Mesenchymal stem cell (in vitro differentiated cells and primary cell): ENCODE measurements at places on chromosomes 12 and 14.
A peak's percentile ranks its signal among the peaks of the same experiment; 100 is the strongest.

DNA sequence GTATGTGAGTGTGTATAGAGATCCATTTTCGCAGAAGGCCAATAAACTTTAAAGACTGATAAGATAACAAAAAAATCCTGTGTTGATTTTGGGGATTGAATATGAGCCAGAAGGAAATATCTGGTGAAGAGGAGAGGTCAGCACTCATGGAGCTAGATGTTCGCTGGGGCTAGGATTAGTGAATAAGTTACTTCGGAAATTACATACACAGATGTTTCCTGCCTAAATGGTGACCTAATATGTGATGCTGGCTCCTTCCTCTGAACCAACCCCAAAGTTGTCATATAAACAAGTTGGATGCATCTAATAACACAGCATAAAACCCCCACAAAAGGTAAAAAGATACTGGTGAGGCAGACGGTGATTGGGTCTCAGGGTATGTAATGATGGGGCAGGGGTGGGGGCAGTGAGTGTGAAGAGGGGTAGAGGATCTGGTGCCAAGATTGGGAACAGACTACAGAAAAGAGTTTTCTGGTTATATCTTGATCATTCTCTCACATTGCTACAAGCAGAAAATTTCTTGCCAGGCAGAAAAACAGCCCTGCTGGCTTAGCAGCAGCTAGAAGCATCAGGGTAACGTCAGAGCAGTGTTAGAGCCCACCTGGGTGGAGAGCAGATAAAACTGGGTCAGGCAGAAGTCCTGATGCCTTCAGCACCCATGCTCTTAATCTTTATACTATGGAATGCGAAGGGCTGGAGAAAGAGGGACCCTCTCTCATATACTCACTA is 140.4 kb upstream of the GZMB start:
- DNase-seq, result no peak

GRCh38 chr14:62409169-62409568 is 636.1 kb downstream of the KCNH5 start:
- peak; percentile 29 for DNase-seq

DNA sequence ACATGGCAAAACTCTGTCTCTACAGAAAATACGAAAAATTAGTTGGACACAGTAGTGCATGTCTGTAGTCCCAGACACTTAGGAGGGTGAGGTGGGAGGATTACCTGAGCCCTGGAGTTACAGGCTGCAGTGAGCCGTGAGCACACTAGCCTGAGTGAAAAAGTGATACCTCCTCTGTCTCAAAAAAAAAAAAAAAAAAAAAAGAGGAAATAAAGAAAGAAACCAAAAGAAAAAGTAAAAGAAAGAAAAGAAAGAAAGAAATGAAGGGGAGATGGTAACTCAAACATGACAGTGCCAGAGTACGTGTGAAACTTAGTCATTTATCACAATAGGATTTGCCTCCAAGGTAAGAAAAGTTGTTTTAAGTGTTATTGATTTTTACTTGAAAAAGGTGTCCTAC is 407.0 kb upstream of the MGAT4C start:
- DNase-seq, result no peak

DNA sequence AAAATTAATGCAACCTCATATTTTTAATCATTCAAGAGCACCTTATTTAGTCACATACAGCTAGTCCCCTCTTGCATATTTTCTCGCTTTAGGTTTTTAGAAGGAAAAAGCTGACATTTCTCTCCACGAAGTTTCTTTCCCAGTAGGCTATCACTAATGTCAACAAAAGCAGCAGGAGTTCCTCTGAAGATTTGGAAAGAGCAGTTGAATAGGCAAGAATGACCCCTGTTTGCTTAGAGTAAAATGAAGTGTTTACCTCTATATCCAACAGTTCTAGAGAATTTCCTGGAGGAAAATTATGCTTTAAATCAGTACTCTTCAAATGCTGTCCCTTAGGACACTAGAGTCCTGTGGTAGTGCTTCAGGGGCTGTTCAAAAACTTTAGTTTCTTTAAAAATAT is 188.1 kb upstream of the PRKD1 start:
- DNase-seq, result no peak

GRCh38 chr12:127761880-127762279 is 505.1 kb upstream of the TMEM132C start:
- DNase-seq, result no peak

DNA sequence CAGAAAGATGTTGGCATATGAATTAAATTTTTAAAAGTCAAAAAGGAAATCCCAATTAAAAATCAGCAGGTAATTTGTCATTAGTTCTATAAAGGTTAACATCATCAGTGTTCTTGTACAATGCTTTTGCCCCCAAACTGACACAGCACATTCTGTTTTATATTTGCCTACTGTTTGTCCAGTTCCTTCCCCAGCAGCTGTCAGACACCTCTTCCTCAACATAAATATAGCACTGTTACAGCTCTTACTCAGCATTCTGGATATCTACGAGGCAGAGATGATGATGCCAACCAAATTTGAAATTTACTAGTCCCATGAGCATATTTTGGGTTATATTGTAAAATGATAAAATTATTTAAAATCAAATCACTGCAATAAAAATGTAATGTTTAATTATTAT is 124.6 kb downstream of the SINHCAF start:
- DNase-seq, result no peak

DNA sequence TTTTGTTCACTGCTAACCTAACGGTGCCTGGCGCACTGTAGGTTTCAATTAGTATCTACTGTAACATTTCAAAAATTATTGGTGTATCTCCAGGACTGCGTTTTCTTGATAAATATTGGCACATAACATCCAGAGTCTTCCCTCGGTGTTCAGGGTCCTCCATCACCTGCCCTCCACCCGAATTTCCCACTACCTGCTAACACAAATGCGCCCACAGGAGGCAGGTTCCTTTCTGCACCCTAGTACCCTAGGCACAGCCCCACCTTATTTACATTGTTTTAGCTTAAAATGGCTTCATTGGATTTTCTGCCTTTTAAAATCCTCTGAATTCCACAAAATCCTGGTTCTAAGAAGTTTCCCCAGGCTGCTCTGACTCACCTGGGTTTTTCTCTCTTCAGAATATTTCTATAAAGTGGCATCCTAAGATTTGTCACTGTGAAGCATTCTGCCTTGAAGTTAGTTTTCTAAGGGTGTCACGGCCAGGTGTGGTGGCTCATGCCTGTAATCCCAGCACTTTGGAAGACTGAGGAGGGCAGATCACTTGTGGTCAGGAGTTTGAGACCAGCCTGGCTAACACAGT is 38.6 kb downstream of the CPM start:
- no peak for DNase-seq

DNA sequence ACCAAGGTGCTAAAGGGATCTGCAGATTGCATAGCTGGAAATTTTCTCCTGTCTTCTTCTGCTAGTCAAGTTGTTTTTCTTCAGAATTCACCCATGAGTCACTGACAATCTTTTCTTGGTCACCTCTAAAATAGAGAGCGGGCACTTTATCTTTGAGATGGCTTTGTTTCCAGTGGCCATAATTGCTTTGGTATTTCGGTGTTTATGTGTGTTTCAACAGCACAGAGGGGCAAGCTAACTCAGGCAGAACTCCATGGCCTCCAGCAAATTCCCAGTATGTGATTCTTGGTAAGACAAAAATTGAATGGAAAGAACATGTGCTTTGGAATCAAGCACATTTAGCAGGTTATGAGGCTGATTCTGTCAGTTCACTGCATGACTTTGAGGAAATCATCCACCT is 656.8 kb downstream of the VRK1 start:
- DNase-seq, result no peak

GRCh38 chr12:66438601-66439000 is 136.3 kb downstream of the HELB start:
- peak; percentile 65 for DNase-seq

DNA sequence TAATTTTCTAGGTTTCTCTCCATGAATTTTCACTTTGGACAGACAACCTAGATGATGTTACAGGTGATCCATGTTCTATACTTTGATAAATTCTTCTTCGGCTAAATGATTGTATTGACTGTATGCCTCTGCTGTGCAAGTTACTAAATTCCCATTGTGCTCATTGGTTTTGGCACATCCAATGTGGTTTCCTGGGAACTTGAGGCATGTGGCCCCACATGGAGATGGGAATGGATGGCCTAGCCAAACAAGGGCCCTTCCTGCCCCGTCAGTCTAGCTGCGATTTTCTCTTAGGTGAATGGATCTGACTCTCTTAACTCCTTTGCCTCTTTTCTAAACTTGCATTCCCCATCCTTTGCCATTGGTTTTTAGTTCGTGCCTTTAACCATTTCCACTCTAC is 186.2 kb downstream of the PELI2 start:
- no peak for DNase-seq

DNA sequence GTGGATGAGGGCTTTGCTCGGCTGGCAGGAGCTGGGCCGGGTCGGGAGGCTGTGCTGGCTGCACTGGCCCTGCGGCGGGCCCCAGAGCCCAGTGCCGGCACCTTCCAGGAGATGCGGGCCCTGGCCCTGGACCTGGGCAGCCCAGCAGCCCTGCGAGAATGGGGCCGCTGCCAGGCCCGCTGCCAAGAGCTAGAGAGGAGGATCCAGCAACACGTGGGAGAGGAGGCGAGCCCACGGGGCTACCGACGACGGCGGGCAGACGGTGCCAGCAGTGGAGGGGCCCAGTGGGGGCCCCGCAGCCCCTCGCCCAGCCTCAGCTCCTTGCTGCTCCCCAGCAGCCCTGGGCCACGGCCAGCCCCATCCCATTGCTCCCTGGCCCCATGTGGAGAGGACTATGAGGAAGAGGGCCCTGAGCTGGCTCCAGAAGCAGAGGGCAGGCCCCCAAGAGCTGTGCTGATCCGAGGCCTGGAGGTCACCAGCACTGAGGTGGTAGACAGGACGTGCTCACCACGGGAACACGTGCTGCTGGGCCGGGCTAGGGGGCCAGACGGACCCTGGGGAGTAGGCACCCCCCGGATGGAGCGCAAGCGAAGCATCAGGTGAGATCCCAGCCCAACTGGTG is 11.5 kb downstream of the ARHGEF40 start:
- DNase-seq, result no peak

DNA sequence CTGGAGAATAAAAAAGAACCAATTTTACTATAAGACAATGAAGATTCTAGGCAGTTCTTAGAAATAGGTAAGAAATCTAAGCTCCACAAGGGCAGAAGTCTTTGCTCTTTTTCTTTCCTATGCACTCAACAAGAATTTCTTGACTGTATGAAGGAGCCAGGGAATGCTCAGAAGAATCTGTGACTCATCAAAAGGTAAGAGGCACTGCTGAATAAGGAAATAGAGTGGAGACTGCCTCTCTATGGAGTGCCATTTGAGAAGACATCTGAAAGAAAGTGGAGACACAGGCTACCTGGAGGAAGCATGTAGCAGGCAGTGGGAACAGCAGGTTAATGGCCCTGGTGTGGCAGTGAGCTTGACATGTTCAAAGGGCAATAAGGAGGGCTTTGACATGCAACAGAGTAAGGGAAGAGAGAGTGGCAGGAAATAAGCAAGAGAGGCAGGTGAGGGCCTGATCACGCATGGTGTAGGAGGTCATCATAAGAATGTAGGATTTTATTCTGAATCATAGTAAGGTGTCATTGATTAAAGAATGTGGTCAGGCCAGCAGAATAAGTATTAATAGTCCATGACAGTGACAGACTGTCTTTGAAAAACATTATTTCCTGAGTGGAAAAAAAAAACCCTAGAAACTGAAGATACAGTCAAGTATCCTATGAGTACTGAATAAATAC is 446.7 kb upstream of the GARIN6 start:
- DNase-seq, result no peak

DNA sequence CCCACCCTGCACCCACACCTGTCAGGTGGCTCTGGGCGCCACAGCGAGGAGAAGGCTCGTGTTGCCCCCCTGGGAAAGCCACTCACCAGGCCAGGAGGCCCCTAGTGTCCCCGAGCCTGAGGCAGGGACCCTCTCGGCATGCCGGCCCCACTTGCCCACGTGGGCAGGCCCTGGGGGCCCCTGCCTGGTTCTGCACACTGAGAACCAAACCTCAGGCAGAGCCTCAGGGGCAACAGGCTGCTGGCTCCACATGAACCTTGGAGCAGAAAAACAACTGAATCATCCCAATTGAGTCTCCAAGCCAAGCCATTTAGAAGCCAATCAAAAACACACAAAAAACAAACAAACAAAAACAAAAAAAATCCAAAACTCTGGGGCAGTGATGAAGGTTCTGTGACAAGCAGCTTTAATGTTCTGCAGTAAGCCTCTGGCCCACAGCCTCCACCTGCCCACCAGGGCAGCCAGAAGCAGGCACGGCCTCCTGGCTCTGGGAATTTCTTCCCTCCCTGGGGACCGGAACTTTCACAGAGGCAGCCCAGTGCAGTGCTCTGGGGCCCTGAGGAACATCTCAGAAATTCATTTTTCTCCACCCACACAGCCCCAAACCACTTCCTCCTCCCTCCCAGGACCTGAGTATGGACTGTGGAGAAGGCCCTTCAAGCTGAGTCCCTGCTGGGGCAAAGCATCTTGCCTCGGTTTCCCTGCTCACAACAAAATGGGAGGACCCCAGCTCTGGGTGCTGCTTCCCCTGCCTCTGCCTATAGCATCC is 90.2 kb downstream of the CHGA start:
- no peak for DNase-seq

GRCh38 chr14:87896393-87897380 is 96.3 kb downstream of the GALC start:
- peak; percentile 63 for DNase-seq

DNA sequence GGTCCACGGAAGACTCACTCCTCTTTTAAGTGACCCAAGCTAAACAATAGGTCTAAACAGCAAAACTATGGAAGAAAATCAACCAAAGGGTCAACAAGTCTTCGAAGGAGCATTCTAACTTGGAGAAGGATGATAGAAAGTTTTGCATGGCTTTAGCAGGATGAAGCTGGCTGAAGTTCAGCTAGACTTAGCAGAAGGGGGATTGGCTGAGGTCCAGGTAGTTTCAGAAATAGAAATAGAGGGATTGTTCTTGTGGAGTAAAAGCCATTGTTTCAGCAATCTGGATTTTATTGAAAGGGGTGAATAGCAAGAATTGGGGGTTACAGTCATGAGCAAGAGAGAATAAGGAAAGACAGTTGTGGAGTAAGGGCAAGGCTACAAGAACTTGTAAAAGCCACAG is 84.7 kb upstream of the TSPAN8 start:
- DNase-seq, result no peak

DNA sequence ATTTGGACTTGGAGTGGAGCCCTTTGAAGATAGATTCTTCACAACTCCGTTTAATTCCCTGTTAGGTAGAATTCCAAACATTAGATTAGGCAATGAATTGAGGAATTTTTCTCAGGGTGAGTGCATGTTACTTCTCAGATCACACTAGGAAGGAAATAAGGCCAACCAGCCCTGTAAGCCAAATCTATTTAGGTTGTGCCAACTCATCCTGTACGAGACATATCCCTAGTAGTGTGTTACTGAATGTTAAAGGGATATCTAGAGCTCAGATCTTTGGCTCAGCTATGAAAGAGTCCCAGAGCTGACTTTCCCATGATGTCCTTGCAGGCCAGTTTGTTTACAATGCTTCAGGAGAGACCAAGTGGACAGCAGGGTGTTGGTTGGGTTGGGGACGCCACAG is 45.6 kb downstream of the GPHB5 start:
- no peak for DNase-seq
